ENCODE measurements at places on chromosomes 12 and 14.

- no peak for DNase-seq
Measured at GRCh38 chr12:121713793-121714192, 1.2 kb downstream of the TMEM120B start.

- DNase-seq: no peak
Measured at GRCh38 chr12:116397148-116397547, 119.7 kb upstream of the MED13L start.

- no peak for DNase-seq
Measured at GRCh38 chr14:104135904-104136471, 2.4 kb upstream of the KIF26A start.

DNA sequence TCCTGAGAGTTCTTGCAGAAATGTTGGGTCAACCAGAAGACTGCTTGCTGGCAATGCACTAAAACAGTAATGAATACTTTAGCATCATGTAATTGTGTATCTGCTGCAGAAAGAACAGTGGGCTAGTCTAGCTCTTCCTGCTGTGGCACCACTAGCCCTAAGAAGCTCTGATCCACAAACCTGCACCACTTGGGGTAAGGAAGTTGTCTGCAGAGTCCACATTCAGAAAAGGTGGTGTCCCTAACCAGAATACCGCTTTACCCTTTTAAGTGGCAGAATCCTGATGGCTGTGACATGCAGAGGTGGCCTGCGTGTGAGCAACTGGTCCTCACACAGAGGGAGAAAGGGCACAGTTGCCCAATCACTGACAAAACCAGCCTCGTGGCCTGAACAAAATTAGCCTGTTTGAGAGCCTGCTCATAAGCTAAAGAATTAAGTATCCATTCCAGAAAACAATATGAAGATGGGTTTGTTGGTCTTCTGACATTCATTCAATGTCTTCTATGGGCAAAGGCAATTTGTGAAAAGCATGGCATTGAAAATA, 165.8 kb downstream of the PPM1H start:
- DNase-seq: no peak

GRCh38 chr12:39919790-39920189, 186.1 kb downstream of the SLC2A13 start:
- no peak for DNase-seq

DNA sequence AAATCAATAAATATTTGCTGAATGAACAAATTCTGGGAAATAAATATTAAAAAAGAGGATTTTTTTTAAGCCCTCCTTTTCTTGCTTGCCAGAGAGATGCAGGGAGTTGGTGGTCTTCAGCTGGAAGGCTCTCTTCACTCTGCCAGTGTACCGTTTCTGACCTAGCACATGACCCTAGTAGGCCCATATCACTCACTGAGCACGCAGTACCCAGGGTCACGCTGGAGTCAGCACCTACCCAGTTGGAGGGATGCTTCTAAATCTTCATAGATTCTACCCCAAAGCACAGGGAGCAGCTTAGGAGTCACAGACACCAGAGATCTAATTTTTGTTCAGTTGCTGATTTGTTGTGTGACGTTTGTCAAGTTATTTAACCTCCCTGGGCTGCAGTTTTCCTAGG, 195.4 kb upstream of the TBX3 start:
- no peak for DNase-seq

- no peak for DNase-seq
Measured at GRCh38 chr12:2215709-2216560, 163.1 kb downstream of the CACNA1C start.

GRCh38 chr12:2266666-2267620, 214.2 kb downstream of the CACNA1C start:
- no peak for DNase-seq

DNA sequence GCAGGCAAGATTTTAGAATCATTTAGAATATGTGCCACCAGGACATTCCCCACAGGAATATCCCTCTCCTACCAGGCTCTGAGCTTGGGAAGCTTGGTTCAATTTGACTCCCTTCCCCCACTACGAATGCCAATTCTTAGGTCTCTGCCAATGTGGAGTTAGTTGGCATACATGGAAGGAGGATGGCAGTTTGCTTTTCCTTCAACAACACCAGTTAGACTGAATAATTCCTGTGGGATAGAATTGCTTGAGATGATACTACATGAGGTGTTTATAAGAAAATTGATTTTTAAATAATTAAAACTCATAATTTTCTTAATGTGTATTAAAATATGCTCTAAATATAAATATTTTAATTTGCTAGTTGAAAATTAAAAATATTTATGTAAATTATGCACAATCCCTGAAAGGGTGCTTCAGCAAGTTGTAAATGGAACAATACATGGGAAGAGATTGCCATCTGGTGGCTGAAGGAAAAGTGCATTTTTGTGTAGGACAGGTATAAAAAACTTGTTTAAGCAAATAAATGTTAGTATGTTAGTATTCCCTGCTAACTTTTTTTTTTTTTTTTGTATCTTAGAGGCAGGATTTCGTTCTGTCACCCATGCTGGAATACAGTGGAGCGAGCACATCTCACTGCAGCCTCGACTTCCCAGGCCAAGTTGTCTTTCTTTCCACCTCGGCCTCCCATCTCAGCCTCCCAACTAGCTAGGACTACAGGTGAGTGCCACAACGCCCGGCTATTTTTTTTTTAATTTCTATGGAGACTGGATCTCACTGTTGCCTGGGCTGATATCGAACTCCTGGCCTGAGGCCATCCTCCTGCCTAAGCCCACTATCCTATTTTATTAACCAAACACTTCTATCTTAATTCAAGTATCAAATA, 25.8 kb upstream of the STRAP start:
- DNase-seq: no peak

GRCh38 chr12:8946733-8947132, 2.7 kb downstream of the M6PR start:
- DNase-seq: no peak

DNA sequence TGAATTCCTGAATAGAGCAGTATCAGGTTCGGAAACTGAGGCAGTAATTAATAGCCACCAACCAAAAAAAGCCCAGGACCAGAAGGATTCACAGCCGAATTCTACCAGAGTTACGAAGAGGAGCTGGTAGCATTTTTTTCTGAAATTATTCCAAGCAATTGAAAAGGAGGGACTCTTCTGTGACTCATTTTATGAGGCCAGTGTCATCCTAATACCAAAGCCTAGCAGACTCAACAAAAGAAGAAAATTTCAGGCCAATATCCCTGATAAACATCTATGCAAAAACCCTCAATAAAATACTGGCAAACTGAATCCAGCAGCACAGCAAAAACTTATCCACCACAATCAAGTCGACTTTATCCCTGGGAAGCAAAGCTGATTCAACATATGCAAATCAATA, 202.3 kb upstream of the SLC16A7 start:
- DNase-seq: no peak

- DNase-seq: no peak
Measured at GRCh38 chr12:106204312-106204711, 43.5 kb downstream of the CKAP4 start.

GRCh38 chr14:28751467-28752058, 15.0 kb upstream of the FOXG1 start:
- no peak for DNase-seq

- DNase-seq: no peak
Measured at GRCh38 chr12:10621278-10621677, 7.9 kb upstream of the MAGOHB start.

- no peak for DNase-seq
Measured at GRCh38 chr12:69396041-69396440, 36.5 kb downstream of the YEATS4 start.

GRCh38 chr12:110765111-110765510, 22.4 kb upstream of the PPP1CC start:
- no peak for DNase-seq

DNA sequence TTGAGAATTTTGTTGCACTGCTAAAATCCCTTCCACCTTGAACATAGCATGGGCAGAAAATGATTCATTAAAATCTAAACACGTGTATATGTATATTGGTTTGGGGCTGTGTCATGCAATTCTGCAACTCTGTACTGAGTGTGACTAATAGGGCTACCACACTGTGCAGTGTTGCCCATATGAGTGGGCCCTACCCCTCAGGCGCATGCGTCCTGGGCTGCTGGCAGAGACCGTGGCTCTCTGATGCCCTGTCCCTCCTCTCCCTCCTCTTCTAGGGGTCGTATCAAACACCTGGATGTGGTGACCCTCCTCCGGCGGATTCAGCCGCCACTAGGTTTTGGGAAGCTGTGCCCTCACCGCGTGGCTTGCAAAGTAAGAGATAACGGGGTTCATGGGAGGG, 128.4 kb upstream of the FKBP4 start:
- DNase-seq: no peak

DNA sequence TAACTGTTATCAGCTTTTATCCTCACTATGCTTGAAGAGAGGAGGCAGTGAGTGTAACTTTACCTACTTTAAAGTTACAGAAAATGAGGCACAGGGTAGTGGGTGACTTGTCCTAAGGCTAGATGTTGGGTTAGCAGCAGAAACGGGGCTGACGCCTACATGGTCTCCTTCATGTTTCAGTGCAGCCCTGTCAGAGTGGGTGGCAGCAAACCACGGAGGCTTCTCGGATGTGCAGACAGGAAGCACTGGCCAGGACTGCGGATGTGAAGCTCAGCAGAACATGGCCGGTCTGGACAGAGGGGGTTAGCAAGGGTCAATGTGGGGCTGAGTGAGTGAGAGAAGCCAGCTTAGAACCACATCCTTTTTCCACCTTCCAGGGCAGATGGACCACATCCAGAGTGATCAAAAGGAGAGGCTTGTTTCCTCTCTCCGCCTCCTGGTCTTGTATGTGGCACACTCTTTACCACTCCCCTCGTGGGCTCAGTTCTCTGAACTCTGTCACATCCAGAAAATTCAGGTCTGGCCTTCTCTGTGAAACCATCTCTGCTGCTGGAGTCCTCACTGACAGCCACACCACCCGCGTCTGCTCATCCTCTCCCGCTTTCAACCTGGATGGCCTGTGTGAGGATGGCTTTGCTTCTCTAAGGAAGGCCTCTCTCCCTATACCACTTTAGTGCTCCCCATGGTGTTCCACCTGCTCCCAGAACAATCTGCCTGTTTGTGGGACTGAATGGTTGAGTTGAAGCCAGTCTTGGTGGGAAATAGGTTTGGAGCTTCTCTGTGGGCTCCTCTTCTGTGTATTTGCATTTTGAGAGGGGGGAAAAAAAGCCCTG, 14.1 kb downstream of the SUSD6 start:
- DNase-seq: no peak

DNA sequence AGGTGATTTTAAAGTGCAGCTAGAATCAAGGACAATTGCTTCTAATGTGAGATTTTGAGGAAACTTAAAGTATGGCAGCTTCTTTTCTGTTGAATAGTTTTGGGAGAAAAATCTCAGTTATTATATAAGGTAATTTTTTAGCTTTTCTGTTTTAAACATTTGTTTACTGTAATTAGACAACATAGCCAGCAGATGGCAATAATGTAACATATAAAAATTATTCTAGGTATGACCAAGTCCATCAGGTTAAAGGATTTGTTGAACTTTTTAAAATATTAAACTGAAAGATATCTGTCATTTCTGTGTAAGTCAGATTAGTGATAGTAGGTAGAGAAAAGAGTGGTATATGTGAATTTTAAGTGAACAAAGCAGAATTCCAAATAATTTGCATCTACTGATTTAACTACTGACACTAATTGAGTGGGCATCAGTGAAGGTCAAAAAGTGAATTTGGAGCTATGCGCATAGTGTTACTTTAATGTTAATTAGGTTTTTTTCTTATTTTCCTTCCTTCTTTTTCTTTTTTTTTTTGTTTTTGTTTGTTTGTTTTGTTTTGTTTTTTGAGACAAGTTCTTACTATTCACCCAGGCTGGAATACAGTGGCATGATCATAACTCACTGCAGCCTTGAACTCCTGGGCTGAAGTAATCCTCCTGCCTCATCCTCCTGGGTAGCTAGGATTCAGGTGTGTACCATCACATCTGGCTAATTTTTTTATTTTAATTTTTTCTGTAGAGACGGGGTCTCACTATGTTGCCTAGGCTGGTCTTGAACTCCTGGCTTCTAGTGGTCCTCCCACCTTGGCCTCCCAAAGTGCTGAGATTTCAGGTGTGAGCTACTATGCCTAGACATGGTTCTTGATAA, 18.6 kb downstream of the PRORP start:
- no peak for DNase-seq

DNA sequence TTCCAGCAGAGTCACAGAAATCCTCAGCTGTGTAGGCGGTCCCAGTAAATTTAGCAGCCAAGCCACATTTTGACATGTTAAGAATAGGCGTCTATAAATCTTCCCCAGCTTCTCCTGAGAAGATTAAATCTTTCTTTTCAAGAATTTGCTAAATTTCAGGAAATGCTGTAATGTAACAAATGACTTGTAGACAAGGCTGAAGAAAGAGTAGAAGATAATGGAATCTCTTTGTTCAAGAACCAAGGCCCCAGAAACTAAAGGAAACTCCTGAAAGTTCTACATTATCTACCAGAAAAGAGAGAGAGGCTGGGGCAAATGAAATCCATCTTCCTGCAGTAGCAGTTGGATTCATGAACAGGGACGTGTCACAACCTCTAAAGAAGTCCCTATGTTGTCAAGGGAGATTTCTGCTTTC, 760.3 kb downstream of the NOVA1 start:
- no peak for DNase-seq

GRCh38 chr14:35385042-35385839, 19.3 kb downstream of the NFKBIA start:
- peak; percentile 90 for DNase-seq

DNA sequence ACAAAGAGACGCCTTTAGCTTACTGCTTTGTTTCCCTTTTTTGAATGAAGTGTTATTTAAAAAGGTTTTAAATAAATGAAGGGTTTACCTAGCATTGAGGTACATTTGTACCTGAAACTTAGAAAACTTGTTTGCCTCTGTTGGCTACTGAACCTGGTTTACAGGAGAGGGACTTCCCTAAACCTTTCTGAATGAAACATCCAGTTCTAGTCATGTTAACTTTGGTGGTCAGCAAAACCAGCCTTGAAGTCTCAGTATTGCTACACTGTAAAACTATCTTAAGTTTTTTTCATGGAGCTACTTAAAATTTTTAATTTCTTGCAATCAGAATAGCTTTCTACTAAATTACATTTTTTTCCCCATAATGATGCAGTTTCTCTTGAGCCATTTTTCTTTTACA, 38.2 kb downstream of the RASSF8 start:
- DNase-seq: no peak

Measured in GM04503 (cell line).